ENCODE measurements at places on chromosomes 7 and 10.

DNA sequence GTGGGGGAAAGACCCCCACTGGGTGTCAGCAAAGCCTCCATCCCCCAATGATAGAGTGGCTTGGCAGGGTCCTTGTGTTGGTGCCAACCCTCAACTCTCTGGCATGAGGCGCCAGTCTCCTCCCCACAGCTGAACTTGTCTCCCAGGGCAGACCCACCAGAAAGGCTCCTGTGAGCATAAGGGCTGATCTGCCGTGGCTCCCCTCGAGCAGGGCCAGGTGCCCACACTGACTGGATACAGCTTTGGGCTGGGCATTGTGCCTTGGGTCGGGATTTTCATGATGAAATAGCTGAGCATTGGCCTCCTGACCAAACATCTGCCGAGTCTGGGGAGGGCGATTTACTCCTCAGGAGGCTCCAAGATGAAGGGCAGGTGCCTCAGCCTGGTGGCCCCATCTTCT lies 68.1 kb upstream of the NPTX2 start:
- no peak for DNase-seq

DNA sequence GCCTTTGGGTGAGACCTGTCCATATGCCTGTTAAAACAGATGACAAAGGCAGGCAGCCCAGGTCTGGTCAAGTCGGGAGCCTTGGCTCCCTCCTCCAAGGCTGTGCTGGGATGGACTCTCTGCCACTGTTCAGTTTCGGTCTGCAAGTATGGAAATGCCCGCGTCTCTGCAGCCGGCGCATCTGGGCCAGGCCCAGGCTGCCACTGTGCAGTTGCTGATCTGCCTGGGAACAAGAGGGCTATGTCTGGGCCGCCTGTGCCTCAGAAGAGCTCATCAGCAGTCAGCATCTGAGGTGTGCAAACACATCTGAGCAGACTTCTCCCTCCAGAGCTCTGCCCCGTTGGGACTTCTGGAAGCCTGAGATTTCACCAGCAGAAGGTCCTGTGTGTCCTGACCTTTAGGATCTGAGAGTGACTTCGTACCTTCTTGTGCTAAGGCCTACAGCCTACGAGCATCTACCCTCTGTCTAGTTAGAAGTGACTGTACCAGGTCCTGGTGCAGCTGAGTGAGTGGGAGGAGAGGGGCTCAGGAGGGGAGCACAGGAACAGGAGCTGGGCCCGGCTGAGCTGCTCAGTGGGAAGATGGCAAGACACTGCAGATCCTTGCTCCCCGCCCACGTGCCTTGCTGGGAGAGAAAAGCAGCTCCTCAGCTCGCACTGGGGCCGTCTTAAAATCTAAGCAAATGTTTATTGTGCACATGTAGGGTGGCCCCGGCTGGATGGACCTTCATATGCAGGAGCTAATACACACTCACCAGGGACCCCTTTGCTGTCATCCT lies 50.9 kb downstream of the DOCK1 start:
- DNase-seq: no peak

GRCh38 chr7:66170309-66171231 lies 34.6 kb upstream of the TPST1 start:
- DNase-seq: no peak

GRCh38 chr7:157560710-157561522 lies 224.1 kb downstream of the DNAJB6 start:
- DNase-seq: no peak

DNA sequence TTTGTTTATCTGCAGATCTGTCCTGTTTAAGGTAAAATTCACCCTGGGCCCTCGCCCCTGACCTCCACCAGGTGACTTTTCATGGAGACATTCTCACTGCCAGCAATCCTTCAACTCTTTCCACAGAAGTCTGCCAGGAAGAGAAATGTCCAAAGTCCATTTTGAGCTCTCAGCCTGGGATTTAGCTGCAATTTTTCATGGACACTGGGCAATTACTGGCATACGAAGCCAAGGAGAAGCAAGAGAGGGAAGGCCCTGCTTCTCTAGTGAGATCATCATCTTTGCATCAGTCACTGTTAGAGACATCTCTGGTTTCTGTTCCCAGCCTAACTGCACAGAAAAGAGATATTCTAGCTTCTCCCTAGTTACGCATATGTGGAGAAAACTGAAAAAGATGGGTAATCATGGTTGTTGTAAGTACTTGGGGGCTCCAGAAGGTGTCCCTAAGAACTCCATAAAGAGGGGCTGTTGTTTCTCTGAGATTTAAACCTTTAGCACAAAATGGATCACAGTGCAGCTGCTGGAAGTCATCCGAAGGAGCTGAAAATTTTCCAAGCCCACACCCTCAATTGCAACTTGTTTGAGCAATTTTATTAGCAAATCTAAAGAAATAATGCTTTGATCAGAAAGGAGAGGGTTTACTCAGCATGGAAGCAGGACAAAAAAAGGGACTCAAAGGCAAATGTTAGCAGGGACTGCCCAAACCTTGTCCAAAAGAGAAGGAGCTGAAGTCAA lies 168.9 kb downstream of the SNX10 start:
- no peak for DNase-seq

DNA sequence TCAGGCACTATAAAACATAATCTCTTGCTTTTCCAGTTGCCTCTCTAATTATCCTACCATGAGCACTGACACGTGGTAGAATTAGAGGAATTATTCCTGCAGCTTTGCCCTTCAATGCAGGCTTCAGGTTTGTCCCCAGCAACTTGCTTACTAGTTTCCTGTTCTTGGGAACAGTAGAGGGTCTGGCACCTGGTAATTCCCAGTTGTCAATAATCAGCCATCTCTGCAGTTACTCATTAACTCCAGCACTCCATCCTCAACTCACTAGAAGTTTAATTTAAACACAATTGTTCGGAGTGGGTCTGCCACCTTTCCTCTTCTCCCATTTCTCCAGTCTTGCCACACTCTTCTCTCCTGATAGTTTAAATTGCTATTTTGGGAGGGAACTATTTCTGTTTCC lies 324.3 kb upstream of the KIAA1217 start:
- no peak for DNase-seq

DNA sequence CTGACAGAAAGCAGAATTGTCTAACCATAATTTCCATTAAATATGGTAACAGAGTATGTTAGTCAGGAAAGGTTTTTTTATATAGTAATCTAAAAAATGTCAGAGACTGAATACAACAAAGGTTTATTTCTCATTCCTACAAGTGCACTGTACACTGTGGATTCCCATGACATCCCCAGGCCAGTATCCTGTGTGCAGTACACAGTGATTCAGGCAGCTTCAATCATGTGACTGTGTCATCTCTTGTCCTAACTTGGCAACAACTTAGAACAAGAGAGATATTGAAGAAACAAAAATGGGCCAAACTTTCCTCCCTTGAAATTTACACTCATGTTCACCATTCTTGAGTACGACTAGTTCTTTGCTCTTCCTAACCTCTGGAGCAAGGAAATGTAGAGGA lies 189.8 kb upstream of the SEMA3A start:
- DNase-seq: no peak

- DNase-seq: no peak
These were observed 4.6 kb upstream of the SKAP2 start for GRCh38 chr7:26868841-26869495.

DNA sequence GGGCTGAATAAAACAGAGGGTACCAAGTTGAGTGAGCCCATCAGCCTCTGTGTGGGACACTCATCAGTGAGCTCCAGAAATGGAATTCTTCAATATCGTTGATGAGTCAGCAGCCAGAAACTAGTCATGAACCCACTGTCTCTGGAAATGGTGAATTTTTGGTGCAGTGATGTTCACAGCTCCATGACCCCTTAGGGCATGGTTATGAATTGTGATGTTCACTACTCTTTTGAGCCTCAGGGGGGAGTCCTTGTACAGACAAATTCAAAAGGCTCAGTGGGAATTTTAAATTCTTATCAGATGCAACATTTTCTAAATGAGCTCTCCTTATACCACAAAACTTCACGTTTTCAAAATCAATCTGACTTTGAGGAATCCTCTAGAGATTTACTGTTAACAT lies 335.7 kb downstream of the PHTF2 start:
- DNase-seq: peak; percentile 84

DNA sequence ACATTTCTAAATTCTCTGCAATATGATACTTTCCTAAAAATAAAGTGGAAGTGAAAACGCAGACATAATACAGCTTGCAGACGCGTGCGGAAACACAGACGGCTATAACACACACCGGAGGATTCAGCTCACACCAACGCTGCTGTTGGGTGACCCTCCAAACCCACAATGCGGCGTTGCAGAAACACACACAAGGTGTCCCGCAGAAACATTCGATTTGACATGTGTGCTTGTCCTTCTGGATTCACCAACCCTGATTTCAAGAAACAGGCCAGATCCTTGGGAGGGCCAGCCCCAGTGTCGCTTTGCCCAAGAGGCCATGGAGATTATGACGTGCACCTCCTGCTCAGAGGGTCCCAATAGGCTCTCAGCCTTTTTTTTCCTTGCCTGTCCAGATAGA lies 136.7 kb upstream of the TCERG1L start:
- no peak for DNase-seq

DNA sequence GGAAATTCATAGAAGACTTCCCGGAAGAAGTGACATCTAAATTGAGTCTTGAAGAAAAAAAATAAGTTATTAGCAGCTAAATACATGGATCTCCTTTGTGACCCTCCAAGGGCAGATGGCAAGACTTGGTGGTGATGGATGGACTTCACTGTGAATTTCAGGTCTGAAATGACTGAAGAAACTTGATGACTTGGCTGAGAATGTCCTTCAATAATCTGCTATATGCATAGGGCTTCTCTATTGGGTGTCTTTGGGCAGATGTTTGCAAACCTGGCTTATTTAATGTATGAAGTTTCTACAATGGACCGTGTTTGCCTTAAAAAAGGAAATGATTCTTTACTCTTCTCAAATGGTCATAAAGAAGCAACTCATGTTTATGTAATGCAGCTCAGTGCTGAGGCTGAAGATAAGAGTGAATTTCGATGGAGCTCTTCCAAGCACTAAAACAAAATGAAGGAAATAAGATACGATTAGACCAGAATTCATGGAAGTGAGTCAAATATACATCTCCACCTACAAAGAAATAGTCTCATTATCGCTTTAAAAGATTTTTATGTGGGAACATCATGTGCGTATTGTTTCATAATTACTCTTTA lies 116.6 kb upstream of the WDR11 start:
- no peak for DNase-seq

DNA sequence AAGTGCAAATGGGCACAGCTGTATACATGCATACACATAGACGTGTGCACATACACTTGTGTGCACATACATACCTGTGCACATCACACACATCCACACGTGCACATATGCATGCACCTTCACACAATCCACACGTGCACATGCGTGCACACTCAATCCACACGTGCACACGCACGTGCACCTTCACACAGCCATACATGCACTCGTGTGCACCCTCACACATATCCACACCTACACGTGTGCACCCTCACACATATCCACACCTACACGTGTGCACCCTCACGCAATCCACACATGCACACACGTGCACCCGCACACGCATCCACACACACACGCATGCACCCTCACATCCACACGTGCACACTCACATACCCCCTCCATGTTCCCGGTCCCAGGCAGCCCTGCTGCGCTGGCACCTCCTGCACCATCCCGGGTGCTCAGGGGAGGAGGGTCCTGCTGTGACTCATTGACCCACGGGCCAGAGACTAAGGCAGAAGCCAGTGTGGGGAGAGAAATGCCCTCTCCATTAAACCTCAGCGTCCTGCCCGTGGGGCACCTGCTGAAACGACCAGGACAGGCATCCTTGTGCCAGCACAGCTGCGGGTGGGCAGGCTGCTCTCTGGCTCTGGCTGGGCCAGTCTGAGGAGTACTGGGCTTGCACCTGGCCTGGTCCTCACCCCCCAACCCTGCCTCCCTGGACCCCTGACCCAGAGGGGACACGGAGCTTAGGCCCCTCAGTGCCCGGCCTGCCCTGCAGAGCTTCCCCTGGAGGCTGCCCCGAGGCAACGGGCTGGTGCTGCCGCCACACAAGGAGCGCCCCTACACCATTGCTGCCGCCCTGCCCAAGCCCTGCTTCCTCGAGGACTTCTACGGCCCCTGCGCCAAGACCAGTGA lies 17.8 kb upstream of the UTF1 start:
- no peak for DNase-seq

DNA sequence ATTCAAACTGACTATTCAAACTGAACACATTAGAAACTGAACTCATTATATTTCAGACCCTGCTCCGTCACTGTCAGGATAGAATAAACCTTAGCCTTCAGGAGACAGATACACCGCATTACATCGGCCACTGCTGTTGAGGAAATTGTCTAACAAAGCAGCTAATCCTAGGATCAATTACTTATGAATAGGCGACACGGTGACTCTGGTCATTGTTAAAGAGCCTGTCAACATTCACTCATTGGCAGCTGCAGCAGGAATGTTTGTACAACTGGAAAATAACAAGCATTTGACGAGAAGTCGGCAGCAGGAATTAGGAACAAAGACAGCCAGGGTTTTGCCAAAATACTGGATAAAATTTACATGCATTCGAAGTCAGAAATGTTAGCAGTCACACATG lies 112.0 kb upstream of the MKX start:
- DNase-seq: no peak

DNA sequence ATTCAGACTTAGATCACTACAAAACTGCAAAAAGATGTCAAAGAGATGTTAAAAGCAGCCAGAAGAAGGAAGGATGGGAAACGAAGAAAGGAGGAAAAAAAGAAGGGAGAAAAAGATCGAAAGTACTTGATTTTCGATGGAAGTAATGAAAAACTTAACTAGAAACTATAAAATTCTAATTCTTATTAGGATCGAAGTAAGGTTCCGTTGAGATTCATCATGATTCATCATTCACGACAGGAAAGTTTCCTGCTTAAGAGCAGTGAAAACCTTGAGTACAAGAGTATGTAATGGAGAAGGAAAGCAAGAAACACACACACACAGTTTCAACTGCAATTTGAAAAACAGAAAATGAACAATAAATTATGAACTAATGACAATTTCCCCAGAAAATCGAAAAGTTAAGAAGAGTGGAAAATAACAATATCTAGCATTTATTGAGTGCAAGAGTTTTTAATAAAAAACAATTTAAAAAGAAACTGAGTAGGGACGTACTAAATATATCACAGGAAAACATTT lies 1.1 kb upstream of the ING3 start:
- DNase-seq: no peak
